ENCODE measurements at places on chromosomes 7 and 10.

- DNase-seq = peak; percentile 49
Measured at GRCh38 chr7:130149281-130150139, 55.7 kb downstream of the TMEM209 start.

DNA sequence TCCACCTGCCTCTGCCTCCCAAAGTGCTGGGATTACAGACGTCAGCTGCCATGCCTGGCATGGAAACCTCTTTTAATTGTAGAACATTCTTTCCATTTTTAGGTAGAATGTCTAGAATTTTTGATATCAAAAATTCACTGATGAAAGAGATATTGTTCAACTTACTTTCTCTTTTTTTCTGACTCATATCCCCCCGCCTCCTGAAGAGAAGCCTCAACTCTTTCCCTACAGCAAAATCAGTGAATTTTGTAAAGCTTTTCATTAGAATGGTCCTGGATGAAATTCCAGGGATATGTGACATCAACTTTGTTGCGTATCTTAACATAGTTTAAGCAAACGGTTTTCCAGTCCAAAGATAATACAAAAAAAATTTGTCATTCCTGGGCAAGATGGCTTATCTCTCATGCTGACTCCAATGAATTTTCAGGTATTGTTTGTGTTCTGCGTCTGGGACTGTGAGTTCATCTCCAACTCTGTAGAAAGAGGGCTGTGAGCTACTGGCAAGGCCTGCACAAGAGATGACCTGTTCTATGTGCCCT lies 256.8 kb downstream of the BMPER start:
- no peak for DNase-seq

GRCh38 chr7:100673942-100674410 lies 436 bp downstream of the GNB2 start:
- peak; percentile 54 for DNase-seq

DNA sequence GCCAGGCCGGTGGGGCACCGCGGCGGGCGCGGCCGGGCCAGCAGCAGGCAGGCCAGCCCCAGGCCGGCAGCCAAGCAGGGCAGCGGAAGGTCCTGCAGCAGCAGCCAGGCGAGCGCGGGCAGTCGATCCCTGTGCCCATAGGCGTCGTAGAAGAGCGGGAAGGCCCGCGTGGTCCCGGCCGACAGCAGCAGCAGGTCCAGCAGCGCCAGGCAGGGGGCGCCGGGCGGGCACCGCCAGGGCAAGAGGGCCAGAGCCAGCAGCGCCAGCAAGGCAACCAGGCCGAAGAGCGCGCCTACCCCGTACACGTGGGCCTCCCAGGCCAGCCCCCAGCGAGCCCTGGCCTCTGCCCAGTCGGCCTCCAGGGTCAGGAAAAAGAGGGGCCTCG lies 8.4 kb upstream of the RBM28 start:
- DNase-seq = peak; percentile 54

GRCh38 chr7:100441641-100442535 lies 5.6 kb upstream of the PPP1R35 start:
- no peak for DNase-seq

DNA sequence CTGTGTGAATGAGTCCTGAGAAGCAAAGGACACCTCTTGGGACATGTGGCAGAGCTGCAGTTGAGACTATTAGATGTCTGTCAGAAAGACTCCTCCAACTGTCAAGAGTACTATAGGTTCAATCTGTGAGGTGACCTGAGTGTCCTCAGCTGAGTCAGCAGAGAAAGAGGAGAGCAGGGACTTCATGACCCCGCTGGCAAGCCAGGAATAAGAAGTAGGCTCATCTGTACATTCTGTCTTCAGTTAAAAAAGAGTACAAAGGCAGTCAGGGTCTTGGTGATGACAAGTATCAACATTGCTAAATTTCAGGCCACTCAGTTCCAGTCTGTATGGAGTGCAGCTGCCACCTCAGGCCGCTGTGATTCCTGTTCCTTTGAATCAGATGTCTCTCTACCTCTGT lies 25.1 kb downstream of the HECTD2 start:
- DNase-seq = no peak

DNA sequence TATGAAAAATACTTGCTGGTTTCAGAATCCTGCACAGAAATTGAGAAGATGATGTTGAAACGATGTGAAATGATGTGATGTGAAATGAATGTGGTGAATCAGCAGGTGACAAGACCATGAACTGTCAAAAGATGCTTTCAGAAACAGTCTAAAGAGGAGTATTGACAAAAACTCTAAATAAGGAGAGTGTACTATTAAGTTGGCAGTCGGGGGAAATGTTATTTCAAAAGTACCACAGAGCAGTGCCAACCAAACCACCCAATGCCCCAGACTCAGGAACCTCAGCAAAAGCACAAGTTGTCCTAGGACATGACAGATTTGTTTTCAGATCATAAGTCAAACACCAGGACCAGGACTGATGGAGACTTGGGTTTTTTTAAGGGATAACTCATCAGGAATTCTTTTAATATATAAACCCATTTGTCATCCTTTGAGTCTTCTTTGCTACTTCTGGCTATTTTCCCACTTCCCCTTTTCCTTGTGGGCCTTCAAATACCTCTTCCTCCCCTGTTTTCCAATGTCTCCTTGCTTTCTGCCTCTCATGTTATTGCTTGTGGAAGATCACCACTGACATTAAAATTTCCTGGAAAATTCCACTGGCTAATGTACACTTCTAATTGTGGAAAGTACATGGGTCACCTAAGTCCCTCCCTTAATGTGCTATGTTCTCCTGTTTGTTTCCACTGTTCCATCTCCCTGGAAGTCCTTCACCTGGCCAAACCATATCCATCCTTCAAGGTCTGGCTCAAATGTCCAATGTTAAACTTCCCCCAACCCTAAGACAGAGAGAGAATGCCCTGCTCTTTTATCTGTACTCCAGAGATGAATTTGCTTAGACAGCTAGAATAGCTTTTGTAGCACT lies 10.2 kb upstream of the PPP1R3C start:
- no peak for DNase-seq

DNA sequence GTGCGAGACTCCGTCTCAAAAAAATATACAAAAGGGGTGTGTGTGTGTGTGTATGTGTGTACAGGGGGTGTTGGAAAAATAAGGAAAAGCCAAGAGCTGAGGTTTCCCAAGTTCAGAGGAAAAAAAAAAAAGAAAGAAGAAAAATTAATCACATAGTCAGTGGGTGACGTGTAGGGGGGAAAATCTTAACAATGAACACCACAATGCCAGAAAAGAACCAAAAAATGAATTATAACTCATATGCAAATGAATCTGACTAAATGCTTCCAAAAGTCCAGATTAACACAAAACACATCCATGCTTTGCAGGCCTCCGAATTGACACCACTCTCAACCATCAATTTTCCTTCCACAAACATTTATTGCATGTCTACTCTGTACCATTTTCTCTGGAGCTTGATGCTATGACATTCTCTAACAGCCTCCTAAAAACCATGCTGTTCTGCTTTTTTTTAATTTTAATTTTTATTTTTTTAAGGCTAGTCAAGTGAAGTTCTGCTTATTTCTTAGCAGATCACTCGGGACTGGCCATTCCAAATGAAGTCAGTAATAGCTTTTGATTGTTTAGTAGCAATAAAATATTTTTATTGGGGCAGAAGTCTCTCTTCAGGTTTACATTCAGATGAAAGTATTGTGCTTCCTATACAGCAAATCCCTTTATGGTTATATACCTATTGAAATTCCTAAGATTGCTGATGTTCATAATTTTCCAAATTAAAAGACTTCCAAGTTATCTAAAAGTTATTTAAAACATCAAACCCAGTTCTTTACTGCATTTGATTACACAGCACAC lies 133.8 kb downstream of the CNOT4 start:
- DNase-seq = no peak

GRCh38 chr7:138254444-138254843 lies 178.2 kb downstream of the AKR1D1 start:
- no peak for DNase-seq

DNA sequence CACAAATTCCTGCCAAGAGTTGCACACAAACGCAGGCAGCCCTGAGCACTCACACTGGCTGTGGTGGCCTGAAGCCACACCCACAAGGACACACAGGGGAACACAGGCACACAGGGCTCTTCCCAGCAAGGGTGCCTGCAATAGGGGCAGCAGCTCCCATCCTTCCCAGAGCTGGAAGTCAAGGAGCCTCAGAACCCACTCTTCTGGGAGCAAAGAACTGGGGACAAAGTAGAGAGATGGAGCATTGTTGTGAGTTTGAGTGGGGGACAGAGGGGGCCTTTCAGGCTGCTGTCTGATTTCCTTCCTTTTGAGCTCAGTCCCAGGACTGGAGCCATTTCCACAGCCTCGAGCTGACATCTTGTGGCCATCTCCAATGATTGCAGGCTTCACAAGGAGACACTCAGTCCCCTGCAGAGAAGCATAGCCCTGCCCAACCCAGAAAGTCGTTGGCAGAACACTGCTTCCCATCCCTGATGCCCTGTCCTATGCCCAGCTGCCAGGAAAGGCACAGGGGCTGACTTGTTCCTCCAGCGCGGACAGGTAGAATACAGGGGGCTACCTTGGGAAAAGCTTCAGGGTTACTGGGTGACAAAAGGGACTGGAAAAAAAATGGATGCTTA lies 34.4 kb upstream of the SLF2 start:
- peak; percentile 62 for DNase-seq

DNA sequence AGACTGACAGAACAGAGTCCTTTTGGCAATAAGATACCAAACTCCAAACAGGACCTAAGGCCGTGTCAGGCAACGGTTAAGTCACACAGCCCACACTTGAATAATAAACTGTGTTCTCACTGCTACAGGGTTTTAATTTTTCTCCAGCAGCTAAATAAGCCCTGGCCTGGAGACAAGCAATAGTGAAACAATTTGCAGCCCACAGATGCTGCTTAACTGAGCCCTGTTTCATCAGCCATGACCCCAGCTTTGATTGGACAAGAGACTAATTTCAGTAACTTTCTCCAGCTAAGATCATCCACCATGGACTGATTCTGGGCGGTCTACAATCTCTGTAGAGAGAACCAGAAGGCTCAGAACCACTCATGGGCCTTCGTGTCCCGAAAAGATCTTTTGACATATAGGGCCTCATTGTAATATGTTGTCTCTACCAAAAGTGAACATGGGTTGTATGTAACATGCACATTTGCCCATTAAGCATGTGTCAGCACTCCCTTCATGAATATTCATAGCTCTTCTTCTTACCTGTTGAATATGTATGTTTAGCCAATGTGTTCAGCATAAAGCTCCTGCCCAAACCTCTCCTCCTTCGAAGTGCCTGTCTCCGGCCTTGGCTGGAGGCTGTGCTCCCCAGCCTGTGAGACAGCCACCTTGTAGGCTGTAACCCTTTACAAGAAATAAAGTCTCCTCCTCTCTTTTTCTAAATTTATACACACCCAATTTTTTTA lies 223.1 kb upstream of the AKR1E2 start:
- no peak for DNase-seq

- peak; percentile 70 for DNase-seq
Measured at GRCh38 chr10:49679480-49679893, at the start of gene C10orf53. TSS of gene C10orf53 (plus strand) at chr10:49679651. CDS start at chr10:49679698, 47 bp downstream.

GRCh38 chr10:17488848-17489247 lies 34.5 kb upstream of the ST8SIA6 start:
- no peak for DNase-seq

DNA sequence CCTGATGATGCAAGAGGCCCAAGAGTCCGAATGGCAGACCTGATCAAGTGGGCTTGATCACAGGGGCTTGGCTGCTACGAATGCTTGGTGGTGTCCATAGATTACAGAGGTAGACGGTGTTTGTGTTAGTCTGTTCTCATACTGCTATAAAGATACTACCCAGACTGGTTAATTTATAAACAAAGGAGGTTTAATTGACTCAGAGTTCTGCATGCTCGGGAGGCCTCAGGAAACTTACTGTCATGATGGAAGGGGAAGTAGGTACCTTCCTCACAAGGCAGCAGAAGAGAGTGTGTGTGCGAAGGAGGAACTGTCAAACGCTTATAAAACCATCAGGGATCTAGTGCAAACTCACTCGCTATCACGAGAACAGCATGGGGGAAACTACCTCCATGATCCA lies 268.9 kb upstream of the KLF6 start:
- DNase-seq = no peak

- no peak for DNase-seq
Measured at GRCh38 chr10:83881661-83882060, 257.6 kb upstream of the GHITM start.

DNA sequence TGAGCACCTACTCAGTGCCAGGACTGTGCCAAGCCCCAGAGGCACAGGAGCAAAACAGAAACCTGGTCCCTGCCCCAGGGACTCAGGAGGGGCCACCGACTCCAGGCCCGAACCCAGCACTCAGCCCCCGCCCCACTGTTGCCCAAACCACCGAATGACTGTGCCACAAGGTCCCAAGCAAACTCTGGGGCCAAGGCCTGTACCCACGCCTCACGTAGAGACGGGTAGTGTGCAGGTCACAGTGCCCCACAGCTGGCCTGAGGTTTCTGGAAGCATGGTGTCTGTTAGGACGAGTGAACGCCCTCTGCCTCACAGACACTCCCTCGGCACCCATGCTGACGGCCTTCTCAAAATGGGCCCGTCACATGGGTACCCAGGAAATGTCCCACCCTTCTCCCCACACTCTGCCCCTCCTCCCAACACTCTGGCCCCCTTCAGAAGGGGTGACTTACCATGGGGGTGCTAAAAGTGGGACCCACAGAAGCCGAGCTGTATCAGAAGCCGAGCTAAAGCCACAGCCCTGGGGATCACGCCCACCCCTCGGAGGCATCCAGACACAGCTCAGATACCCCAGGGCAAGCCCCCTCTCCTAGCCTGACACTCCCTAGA lies 44.2 kb downstream of the CTBP2 start:
- no peak for DNase-seq

- DNase-seq = no peak
Measured at GRCh38 chr7:44538798-44539668, 2.1 kb downstream of the NPC1L1 start.

- no peak for DNase-seq
Measured at GRCh38 chr7:128872394-128872824, 9.8 kb downstream of the ATP6V1F start.

- DNase-seq = no peak
Measured at GRCh38 chr10:72946963-72947362, 7.6 kb downstream of the PLA2G12B start.

DNA sequence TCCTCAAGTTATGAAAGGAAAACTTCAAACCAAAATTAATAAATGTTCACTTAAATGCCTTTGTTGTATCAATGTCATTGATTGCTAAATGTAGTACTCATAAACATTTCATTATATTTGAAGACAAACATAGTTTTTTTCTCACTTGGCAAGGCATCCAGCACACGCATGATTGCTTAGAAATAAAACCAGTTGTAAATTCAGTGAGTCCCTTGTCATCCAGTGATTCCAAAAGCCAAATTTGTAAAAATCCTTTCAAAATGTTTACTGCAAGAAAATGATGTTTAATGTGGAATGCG lies 6.1 kb upstream of the NEURL1 start:
- no peak for DNase-seq

DNA sequence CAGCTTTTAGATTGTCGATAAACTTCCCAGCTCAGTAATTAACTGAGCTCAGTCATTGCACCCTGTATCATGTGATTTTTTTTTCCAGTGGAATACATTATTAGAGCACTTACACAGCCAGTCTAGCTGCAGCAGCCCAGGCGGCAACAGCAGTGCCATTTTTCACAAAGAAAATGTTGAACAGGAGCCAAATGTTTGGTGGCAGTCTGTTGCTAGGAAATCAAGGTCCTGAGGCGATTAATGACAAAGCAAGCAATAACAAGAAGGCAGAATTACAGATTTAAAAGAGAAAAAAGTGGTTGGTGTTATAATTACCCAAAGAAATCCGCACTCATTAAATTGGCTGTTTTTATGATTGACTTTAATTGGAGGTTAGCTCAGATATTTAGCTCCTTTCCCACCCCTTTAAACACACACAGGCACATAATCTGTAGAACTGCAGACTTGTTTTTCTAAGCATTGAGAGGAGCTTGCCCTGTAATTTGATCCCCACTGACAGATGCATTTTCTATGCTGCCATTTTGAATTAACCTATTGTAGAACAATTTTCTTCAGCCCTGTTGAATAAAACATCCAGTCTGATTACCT lies 267.4 kb downstream of the ADK start:
- DNase-seq = no peak

Measured in GM20000 (cell line).